Endodermal cell (in vitro differentiated cells): ENCODE measurements at places on chromosomes 6 and 20. TPM values are rescaled to one million over a fixed set of nuclear protein-coding genes. Genes with fewer than 3 reads are reported as not detected.

The SLC22A7 gene
- total RNA-seq, result not detected in 3 replicates

The PKIB gene
- total RNA-seq, result 56.1 and 56.6 TPM in 2 replicates

The TMX4 gene
- 18.7 and 19.1 TPM in 2 replicates for total RNA-seq

The DEFB114 gene
- total RNA-seq, result not detected in 3 replicates
